ENCODE measurements at places on chromosomes 12 and 14.

GRCh38 chr14:35406506-35407305 lies 2.2 kb upstream of the NFKBIA start:
- DNase-seq = no peak

DNA sequence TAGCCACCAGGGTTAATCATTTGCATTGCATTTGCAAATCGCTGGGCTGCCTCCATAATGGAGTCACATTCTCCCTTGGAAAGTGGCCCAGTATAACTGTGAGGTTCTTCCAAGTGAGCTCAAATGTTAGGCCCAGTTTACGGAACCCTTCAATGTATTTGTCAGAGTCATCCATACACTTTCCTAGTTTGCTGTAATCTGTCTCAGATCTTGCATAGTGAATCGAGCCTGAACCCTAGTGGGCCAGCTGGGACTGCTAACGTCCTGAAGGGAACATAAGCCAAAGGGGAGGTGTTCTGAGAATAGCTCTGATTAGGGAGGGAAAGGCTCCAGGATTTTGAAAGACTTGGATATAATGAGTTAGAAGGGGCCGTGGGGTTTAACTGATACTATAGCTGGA lies 406.3 kb downstream of the SLC6A15 start:
- no peak for DNase-seq

- DNase-seq = no peak
Measured at GRCh38 chr14:51962711-51963110, 26.6 kb upstream of the RTRAF start.

DNA sequence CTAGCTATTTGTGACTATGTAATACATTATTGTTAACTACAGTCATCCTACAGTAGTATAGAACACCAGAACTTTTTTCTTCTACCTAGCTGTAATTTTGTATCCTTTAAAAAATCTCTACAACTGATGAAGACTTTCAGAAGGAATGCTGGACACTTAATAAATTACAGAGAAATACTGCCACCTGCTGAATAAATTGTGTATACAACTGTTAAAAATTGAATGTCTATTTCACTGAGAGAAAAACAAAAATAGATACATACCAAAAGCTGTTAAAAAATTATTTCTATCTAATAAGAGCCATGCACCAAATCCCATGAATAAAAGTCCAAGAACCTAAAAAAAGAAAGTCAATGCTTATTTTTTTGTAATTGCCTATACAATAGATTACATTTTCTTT lies 6.6 kb downstream of the TSPAN19 start:
- DNase-seq = no peak

- no peak for DNase-seq
Measured at GRCh38 chr14:72598306-72598705, 295.6 kb downstream of the DPF3 start.

DNA sequence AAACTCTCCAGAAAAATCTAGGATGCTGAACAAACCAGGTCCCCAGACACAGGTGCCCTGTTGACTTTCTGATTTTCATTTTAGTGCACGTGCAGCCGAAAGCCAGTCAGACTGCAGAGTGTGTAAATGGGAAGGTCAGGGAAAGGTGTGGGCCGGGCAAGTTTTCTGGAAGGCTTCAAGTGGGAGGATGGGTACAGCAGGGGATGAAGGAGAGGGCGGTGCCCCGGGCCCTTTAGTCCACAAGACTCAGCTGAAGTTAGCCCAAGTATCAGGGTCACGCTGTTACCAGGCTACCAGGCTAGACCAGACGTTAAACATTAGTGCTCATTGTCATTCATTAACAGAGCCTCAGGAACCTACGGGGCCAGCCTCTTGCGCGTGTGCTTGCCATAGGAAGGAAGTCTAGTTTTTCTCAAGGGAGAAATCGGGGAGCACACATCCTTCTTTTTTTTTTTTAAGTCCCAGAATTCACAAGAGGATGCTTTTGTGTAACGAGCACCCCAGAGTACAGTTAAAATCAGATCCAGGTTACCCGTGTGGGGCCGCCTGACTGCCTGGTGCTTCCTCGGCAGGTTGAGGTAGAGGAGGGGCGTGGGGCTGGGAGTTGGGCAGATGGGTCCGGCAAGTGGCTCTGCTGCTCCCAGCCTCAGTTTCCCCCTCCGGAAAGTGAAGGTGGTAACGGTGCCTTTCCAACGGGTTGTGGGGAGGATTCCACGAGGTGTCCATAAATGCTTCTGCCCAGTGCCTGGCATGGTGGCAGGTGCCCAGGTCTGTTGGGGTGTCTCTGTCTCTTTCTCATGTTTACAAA lies 19.1 kb downstream of the BCL7A start:
- DNase-seq = no peak

DNA sequence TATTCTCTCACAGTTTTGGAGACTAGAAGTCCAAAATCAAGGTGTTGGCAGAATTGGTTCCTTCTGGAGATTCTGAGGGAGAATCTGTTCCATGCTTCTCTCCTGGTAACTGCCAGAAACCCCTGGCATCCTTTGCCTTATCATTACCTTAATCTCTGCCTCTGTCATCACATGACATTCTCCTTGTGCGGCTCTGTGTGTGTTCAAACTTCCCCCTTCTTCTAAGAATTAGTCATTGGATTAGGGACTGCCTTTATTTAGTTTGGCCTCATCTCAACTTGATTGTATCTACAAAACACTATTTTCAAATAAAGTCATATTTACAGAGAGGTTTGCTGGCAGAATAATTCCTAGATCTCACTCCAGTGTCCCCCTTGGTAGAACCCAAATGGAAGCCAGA lies 68.9 kb downstream of the ZNF641 start:
- DNase-seq = no peak

DNA sequence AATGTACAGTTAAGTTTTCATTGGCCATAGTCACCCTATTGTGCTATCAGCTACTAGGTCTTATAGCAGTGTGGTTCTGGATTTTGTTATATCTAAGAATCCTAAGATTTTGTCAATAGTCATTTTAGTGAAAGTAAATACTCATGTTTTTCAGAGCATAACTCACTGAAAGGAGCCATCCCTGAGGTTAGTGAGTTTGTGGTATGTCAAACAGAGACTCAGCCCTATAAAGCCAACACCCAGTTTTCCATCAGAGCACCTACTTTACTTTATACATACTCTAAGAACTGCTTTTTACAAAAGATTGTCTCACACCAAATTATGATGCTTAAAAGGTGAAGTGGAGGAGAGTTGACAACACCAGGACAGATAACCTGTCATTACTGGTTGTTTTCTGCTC lies 686.3 kb upstream of the LRFN5 start:
- no peak for DNase-seq

DNA sequence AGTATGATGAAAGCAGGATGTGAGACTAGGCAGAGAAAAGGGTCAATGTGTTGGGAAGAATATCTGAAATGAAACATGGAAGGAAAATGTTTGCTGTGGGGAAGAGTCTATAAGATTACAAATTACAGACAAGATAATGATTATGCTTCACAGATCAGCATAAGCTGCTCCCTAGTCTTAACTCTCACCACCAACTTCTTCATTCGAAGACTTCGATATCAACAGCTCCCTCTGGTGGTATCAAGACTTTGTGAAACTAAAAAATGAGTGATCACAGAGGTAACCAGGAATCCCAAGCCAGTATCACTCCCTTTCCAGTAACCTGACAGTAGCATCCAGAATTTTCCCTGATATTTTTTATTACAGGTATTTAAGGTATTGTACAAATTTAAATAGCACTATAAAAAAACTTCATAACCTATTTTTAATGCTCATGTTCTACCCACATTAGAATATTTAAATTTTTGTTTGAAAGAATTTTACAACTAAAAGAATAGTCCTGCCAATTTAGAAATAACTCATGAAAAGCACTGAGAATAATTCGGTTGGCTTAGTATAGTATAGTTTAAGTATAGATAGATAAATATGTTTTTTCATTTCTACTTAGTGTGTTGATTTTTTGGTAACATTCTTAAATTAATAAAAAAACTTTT lies 84.4 kb downstream of the C2CD5 start:
- no peak for DNase-seq

- DNase-seq = no peak
Measured at GRCh38 chr14:59358102-59358501, 107.1 kb downstream of the GPR135 start.

DNA sequence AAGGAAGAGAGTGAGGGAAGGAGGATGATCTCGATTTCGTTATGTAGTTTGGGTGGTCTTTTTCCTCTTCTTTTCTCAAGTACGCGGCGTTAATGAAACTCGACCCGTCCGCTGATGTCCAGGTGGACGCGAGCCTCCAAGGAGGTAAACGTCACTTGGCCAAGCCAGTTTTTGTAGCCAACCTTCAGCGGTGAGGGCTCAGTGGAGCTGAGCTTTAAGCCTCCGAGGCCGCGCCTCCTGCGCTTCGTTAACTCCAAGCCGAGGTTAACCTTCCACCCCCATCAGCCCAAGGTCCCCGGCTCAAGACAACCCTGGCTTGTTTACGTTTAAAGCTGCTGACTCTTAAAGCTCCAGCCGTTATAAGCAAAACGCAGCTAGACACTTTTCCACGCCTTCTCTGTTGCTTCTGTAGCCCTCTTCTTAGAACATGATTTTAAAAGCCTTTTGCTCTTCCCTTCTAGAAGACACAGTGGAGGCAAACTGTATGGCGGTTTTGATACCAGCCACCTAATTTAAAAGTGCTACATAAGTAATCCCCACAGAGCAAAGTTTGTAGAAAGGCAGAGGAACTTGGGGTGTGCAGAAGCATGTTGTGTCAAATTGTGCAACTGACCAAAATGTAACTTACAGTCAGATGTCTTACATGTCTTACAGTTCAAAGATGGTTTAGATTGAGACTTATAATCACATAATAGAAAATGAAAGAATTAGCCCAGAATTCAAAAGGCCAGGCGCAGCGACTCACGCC lies 923 bp upstream of the ITPR2 start:
- DNase-seq = no peak

DNA sequence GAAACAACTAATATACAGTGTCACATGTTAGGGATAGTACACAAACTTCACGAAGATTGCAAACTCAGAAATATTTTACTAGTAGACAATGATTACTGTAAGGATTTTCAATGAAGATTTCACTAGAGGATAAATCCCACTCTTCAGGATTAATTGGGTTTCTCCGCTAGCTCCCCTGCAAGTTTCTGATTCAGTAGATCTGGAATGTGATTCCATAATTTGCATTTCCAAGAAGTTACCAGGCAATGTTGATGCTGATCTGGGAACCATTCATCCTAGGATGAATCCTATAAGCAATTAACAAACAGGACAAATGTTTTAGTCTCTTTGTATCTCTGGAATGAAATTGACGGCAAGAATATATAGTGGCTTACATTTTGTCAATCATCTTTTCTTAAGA lies 272.4 kb downstream of the ALX1 start:
- no peak for DNase-seq

DNA sequence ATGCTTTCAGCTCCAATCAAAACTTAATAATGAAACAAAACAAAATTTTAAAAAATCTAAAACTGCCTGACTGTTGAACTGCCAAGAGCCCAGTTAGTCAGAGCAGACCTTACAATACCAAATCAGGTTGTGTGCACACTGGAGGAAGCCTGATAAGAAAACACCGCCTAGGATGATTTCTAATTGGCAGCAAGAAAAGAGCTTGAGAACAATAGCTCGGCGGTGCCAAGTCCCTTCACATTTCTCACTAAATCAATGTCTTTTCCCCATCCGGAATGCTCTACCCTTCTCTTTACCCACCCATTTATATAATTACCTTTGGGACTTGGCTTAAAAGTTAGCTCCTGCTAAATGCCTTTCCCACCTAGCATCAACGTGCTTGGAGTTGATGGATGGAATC lies 256.7 kb downstream of the C12orf75 start:
- no peak for DNase-seq

DNA sequence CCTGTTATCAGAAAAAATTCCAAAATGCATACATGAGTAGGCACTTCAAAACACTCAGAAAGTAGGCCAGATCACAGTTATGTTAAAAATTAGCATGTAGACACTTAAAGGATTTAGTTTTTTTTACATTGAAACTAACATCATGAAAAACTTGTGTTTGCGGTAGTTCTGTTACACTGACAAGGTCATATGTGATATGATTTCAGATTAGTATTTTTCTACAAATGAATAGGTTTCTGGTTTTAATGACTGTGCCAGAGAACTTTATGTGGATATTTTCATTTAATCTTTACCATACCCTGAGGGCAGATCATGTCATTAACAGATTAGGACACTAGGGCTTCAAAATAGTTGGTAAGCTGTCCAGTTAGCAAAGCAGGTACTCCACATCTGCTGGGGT lies 20.7 kb downstream of the YARS2 start:
- DNase-seq = no peak

DNA sequence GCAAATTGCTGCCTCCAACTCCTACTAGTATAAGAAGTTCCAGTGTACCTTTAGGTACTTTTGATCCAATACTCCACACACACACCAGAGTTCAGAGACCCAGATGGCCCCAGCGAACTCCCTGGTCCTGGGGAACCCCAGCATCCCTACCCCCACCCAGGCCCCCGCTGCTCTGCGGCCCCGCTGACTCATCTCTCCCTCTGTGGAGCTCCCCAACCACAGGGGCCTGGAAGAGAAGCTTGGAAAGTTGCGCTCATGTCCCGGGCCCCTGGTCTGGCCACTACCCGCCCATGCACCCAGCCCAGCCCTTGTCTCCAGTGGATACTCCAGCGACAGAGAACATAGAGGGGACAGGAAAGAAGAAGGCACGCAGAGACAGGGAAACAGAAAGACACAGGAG lies 4.2 kb upstream of the SP7 start:
- no peak for DNase-seq

DNA sequence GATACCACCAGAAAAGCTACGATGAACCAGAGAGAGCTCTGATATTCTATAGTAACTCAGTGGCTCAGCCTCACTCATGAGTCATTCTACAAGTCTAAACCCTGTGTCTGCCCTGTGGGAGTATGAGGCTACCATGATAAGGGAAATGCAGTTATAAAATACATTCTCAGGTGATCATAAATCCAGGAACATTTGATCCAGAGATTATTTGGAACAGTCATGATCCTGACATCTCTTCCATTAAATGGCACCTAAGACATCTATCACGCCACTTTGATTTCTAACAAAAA lies 202.6 kb upstream of the RASSF8 start:
- DNase-seq = no peak

GRCh38 chr14:105748204-105748578 lies 221.8 kb downstream of the TMEM121 start:
- DNase-seq = no peak

DNA sequence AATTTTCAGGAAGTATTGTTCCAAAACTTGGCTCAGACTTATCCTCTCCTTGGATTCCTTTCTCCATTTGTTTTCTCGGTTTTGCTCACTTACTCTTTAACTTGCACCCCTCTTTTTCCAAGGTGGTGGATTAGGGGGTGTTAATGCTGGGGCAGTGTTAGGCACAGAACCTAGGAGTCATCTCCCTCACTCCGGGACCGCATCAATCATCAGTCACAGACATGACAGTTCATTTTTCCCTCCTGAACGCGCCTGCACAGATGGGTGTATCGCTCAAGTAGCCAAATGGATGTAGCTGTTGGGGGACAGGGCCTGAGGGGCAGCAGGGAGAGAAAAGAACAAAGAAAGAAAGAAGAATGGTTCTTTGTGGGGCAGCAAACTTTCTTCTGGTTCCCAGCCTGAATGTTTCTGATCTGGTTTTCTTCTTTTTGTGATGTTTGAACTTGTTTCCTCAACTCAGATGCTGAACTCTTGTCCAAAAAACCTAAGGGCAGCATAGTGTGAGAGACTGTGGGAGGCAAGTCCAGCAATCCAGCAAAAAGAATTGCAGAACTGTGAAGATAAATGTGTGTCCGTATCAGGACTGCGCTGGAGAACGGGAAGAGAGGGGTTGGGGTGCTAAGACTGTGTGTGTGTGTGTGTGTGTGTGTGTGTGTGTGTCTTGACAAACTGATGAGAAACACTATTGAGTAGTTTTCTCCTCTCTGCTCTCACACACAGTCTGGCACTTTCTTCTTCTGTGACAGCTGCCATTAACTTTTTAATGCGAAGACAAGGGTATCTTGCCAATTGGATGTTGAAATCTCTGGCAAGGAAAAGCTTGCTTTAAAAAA lies 131.1 kb downstream of the FBXL14 start:
- DNase-seq = no peak
